T follicular helper cell (primary cell): ENCODE measurements at places on chromosomes 16 and 17.

DNA sequence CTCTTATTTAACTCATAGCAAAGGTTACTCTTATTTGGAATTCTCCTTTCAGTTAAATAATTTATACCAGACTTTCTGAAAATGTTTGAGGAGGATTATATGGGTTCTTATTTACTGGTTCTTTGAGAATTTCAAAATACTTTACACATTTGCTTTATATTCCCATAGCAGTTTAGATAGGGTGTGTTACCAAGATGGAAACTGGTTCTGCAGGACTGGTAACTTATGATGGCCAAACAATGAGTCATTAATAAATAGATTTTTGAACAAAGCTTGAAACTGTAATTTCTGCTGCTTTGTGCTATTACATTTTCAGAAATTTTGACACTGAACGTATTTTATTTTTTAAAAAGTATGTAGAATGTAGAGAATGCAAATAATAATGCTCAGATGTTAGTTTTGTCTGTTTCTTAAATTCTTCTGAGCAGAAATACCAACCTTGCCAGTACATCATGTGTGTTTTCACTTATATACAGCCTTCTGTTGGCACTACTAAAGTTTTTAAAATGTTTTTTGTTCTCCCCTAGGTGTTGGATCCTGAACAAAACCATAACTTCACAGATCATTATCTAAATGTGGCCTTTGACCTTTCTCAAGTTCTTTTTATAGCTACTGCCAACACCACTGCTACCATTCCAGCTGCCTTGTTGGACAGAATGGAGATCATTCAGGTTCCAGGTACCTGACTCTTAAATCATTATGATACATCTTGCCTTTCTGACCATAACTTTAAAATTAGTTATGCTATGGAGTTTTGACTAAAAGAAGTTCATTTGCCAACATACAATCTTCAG is 48.3 kb upstream of the ABCC11 start:
- no peak for DNase-seq

DNA sequence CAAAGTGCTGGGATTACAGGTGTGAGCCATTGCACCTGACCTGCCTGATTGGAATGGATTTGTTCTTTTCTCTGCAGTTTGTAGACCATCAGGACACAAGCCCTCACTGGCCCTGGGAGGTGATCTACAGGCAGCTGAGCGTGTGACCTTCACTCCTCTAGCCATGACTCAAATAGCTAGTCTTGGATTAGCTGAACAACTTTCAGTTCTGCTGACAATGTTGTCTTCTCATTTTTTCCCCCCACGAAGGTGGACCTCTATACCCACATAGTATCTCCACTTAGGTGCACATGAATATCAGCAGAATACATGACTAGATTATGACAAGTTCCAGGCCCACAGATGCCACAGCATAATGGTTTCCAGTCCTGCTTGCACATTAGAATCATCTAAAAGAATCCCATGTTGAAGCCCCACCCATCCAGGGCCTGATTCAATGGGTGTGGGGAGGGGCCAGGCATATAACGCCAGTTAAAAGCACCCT is 36.8 kb downstream of the HS3ST3B1 start:
- DNase-seq = no peak

DNA sequence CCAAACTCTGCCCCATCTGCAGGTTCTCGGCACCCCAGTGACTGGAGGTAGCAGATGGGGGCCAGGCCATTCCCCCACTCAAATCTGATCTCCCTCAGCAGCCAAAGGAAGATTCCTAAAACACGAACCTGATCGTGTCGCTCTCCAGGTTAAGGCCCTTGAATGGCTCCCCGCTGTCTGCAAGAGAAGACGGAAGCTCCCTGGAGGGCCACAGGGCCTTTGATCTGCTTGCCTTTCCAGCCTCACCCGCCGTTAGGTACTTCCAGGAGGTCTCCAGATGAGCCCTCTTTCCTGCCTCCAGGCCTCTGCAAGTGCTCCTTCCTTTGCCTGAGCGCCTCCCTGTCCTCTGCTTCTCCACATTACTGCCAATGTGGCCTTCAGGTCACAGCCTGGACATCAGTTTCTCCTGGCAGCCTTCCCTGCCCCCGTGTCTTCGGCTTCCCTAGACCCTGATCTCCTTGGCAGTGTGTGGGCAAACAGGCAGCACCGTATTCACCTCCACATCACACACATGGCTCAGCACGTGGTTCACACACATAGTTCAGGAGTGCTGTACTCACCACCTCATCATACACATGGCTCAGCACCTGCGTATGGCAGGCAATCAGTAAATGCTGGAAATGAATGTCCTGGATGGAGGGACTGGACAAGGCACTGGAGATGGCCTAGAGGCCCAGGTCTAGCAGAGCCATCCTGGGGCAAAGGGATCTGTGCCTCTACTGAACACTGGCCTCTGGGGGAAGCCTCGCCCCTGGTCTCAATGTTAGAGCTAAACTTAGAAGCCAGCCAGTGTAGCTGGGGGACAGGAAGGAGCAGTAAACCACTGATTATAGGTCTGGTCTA is 26.4 kb upstream of the MRPS23 start:
- no peak for DNase-seq

DNA sequence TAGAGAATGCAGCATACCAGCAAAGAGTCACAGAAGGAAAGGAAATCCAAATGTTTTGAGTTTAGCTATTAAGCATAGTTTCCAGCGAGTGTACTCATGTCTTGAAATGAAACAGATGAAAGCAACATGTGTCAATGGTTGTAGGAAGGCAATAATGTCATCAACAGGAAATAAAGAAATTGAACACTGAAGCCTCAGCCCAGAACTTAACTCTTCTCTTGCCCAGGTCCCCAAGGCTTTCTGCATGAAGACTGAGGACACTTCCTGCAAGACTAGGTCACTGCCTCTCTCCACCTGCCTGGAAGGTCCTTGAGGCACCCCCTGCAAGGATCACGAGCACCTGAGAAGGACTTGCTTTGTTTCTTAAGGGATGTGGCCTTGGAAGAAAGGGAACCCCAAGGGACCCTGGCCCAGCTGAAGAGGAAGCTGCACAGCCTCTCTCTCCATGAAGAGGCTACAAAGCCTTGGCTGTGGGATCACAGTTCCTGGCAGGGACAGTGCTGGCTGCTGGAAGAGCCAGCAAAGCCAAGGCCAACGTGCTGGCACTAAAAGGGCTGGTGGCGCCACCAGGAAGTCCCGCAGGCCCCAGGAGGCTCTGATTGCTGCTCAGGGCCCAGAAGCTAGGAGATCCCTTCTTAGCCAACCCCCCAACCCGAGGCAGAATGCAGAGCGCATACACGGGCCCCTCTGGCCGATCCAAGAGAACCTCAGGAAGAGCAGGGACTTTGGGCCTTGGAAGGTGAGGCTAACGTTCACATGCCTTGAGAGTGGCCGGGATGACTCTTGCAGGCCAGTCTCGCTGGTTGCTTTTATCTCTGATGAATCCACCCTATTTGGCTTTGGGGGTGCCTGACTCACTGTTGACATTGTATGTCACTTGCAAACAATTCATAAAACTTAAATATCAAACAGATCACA is 23.4 kb upstream of the AXIN2 start:
- DNase-seq = no peak
